ENCODE measurements at places on chromosomes 5 and 9.

DNA sequence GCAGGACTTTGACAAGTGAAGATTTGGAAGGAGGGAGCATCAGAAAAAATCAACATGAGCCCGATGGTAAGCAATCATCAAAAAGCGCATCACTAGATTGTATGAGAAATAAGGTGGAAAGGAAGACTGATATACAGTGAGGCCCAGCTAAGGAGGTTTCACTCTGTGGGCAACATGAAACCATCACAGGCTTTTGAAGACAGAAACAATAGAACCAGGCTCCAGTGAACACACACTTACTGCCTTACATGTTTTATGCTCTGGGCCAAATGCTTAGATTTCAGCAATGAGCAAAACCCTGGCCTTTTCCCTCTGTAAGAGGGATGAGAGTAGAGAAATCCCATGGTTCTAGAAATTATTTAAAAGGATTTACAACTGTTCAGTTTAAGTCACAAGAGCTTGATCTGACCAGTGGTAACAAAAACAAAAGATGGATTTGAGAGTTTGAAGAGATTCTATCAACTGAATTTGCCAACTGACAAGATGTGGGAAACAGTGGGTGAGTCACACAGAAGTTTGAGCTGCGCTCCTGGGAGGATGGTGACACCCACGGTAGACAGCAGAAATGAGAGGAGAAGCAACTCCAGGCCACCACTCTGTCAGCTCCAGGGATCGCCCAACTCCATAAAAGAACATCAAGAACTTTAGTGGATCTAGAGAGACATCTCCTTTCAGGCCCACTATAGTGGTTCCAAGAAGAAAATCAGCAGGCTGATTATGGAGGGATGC lies 261.8 kb downstream of the MCTP1 start:
- DNase-seq, result no peak

GRCh38 chr9:93458712-93459111 lies 5.3 kb upstream of the FAM120AOS start:
- DNase-seq, result no peak

DNA sequence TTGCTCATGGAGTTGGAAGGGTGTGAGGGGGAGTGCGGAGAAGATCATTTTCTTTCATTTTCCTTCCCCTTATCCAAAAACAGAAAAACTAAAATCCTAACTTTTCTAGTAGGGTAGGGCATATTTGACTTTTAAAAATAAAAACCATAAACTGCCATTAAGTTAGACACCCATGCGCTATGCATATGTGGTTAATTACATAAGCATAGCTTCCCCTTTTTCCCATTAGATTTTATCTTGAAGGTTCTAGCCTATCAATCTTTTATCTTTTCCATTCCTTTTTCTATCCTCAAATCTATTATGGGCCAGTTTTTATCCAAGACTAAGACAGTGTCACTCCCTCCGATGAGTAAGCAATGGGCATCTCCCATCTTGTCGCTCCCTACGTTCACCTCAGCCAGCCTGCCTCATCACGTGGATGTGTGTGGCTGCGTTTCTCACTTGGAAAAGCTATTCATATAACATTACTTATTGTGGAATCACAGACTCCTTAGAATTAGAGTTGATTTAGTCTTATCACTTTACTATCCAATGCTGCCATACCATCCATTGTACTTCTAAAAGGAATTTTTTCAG lies 49.2 kb downstream of the PCSK5 start:
- no peak for DNase-seq

DNA sequence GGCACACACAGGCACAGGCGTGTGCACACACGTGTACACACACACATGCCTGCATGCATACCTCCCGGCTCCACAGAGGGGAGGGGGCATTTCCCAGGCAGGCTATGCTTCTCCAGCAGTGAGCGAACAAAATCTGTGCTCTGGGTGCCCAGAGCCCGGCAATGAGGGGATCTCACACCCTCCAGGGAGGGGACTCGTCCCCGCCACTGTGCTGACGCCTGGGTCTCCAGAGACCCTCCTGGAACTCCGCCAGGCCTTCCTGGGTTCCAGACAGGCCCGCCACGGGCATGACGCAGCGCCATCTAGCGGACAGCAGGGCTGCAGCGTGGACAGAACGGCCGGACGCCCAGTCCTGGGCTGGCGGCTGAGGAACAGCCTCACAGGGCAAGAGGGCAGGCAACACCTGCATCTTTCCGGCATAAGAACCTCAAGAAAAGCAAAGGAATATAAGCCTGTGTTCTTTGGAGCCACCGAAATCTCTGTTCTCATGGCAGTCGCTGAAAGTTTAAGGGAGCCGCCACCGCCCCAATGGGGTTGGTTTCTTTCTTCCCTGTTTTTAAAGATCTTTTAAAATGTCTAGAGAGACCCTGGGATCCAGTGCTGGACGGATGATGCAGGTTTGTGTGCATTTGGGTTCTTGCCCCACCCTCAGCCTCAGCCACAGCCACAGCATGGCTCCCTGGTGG lies 135.6 kb upstream of the PPP1R26 start:
- DNase-seq, result peak; percentile 52

- no peak for DNase-seq
Measured at GRCh38 chr5:1182633-1183423, 18.6 kb upstream of the SLC6A19 start.

GRCh38 chr9:9920425-9921060 lies 692.3 kb downstream of the PTPRD start:
- no peak for DNase-seq

DNA sequence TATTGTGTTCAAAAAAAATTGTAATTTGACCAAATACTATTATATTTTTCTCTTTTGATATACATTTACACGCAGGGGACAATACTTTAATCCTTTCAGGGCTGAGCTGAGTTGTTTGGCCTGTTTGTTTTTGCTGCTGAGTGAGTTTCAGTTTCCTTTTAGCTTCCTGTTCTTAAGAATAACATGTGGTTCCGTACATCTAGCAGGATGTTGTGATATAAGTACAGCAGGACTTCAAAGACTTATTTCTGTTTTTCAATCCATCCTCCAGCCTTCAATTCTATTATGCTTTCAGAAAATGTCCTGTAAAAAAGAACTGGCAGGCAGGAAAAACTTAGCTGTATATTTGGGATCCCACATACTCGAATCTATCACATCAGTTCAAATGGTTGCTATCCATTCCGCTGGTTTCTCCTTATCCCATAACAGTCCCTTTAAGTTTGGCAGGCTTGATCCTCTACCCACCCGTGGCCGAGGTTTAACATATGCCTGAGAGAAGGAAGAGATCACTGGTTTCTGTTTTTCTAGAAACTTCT lies 1037.3 kb upstream of the ACO1 start:
- DNase-seq, result no peak

GRCh38 chr9:18487611-18488010 lies 13.7 kb downstream of the ADAMTSL1 start:
- DNase-seq, result no peak

DNA sequence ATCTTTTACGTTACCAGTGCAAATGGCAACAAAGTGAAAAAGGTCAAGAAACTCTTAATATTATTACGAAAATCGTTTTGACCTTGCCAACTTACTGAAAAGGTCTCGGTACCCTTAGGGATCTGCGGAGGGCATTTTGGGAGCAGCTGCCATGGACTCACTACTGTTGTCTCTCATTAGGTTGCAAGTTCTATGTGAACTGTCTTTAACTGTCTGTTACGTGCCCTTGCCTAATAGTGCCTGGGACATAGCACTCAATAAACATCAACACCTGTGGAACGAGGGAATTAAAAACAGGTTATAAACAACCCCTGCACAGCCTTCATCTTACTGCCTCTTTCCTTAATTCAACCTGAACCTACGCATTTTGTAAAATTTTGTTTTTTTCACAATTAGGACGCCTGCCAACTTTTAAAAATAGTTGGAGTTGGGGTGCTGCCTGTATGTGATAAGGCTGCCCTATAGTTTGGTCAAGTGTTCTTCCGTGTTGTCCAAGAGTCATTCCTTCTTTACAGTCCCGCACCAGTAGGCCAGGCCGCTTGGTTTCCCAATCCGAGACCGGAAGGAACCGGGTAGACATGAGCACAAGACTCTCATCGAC lies 527 bp upstream of the SREK1 start:
- no peak for DNase-seq

GRCh38 chr5:151707567-151707966 lies 20.9 kb upstream of the SPARC start:
- DNase-seq, result no peak

DNA sequence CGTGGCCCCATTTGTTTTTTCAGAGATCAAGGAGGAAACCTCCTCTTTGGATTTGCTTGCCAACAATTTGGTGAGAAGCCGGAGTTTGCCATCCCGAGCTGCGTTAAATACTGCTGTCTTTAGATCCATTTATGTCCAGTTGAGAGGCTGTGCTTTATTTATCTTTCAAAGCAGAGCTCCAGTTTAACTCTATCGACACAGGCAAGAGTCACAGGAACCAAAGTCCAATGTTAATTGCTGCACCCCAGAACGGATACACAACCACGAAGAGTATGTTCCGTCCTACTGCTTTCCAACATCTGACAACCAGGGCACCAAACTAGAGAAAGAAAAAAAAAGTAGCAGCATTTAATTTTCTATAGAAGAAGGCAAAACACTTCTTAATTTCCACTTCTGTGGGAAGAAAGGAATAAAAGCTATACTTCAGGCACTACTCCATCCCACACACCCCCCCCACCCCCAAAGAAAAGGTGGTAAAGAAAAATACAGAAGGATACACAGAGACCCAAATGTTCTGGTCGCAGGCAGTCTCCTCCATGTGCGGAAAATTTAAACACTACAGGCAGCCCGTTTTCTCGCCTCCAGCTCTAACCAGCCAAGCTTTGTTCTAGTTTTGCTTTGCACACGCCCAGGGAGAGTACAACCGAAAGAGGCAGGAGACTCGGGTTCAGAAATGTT lies 1.1 kb downstream of the FEM1C start:
- peak; percentile 30 for DNase-seq

DNA sequence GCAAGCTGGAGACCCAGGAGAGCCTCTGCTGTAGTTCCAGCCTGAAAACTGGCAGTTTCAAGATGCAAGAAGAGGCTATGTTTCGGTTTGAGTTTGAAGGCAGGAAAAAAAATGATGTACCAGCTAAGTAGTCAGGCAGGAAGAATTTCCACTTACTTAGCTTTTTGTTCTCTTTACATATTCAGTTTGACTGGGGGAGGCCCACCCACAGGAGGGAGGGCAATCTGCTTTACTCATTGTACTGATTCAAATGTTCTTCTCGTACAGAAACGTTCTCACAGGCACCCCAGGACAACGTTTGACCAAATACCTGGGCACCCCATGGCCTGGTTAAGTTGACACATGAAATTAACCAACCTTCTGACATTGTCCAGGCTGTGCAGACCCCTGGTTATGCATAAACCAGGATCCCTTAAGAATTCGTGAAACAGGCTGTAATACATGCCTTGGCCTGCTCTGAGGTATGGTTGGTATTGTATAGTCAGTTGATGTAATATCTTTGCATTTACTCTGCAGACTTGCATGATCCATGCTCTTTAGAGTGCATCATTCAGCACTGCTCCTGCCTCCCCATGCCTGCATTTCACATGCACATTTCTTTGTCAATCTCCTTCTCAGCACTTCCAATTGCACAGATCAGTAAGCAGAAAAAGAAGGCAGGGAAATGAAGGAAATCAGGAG lies 687.1 kb downstream of the TAF11L14 start:
- no peak for DNase-seq

- no peak for DNase-seq
Measured at GRCh38 chr9:88106492-88106891, 31.8 kb downstream of the SPATA31C2 start.

DNA sequence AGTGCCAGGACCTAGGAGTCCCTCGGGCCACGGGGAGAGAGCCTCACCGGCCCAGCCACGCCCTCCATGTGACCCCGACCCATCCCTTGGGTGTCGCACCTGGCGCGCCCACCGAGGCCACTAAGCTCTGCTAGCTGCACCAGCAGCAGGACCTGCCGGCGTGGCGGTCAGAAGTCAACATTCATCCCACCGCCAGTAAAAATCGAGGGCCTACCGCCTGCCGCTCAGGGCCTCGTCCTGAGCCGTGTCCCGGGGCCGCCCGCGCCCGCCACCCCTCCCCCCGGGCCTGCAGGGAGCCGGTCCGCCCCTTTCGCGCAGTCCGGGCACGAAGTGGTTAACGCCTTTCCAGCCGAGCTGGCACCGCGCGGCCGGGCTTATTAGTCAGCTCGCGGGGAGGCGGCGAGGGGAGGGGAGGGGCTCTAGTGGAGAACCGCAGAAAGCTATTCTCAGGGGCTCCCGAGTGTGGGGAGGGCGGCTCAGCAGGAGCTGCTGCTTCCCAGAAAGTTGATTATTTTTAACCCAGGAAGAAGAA lies 124.4 kb downstream of the C9orf50 start:
- peak; percentile 84 for DNase-seq

- no peak for DNase-seq
Measured at GRCh38 chr5:39471836-39472508, 47.2 kb upstream of the DAB2 start.

DNA sequence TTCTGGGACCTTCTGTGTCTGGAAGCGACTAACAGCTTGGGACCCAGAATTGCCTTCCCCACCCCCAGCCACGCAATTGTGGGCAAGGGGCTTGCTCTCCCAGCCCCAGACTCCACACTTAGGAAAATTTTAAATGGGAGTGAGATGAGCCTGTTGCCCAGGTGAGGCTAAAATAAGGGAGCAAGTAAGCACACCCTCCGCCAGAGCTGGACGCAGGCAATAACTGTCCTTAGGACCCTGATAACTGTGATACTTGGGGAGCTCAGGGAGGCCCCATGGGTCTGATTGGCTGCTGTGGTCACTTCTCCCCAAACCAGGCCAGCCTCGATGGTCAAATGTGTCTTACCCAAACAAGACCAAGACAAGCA lies 13.3 kb downstream of the ABO start:
- no peak for DNase-seq

GRCh38 chr5:14598225-14598624 lies 16.6 kb downstream of the OTULINL start:
- no peak for DNase-seq

- no peak for DNase-seq
Measured at GRCh38 chr5:157914151-157914788, 55.3 kb upstream of the CLINT1 start.

DNA sequence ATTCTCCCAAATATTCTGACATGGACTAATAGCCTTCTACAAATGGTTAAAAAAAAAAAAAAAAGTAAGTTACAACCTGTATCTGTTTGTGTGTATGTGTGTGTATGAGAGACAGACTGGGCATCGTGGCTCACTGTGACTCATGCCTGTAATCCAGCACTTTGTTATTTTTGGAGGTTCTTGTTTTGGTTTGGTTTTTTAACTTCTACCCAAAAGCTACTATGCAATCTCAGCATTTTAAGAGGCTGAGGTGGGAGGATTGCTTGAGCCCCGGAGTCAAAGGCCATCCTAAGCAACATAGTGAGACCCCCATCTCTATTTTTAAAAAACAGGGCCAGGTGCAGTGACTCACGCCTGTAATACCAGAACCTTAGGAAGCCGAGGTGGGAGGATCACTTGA lies 17.6 kb upstream of the HAVCR1 start:
- DNase-seq, result no peak

DNA sequence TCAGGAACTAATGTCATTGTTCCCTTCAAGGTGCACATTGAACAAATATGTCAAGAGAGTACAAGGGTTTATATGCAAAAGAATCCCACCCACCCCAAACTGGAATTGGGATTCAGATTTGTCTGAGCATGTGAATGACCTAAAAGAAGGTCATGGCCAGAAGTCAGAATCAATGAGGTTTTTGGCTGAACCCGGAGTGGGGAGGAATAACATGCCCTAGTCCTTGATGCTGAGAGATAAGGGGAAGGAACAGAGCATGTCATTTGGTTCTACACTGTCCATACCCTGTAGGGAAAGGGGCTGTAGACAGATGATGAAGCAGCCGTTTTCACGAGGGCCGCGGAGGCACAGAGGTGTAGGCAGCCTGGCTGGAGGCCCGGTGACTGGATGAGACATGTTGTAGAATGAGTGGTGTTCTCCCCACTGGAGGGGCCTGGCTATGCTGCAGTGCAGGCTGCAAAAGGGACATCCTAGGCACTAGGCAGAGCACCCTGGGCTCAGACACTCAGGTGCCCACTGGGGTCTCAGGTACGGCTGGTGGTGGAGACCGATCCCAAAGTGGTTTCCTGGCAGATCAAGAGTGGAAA lies 65.9 kb downstream of the ZFAND5 start:
- no peak for DNase-seq

Data from stimulated activated CD4-positive, alpha-beta T cell treated with anti-CD3 and anti-CD28 coated beads, Interleukin-1b, Interleukin-23, amount 100 ng/mL, for 4 hours (primary cell).